Stimulated activated CD4-positive, alpha-beta T cell treated with anti-CD3 and anti-CD28 coated beads, Interleukin-2, amount 100 ng/mL, for 24 hours (primary cell): ENCODE measurements at places on chromosomes 11 and 22.

DNA sequence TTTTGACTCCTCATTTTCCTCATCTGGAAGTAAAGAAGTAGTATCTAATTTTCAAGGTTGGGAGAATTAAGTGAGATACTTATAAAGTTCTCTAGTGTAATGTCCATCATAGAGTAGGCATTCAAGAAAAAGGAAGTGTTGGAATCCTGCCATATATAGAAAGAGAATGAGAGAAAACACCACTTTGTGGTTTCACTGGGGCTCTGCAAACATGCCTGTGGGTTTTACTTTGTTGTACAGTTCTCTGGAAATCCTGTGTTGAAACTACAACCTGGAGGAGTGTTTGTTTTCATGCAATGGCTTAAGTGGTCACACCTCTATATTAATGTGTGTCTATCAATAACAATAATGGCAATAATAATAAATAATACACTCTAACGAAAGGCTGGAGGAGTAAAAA lies 741.7 kb downstream of the NELL1 start:
- DNase-seq = no peak

DNA sequence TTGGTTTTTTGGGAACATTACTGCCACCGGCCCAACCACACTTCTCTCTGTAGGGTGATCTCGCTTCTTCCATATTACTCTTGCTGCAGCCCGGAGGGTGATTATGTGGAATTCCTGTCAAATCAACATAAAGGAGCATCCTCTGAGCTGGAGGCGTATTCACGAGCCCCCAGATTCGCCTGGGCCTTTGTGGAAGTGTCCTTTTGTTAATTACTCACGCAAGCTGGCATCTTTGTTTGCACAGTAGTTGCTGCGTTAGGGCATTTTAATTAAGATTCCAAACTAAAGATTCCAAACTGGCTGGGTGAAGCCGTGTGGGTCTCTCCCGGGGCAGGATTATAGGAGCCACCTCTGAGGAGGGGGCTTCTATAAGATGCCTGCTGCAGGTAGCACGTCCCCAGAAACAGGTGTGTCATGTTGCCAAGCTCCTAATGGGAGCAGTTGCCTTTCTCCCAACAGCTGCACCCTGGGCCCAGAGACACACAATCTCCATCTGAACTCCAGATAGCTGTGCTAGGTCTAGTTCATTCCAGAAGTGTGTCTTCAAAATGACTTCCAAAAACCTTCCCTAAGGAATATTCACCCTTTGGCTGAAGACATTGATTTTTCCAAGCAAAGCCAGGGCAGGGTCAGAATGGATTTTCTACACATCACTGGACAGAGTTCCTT lies 40.9 kb downstream of the SHISAL1 start:
- DNase-seq = no peak

GRCh38 chr11:8480858-8481257 lies 113.2 kb downstream of the STK33 start:
- no peak for DNase-seq

DNA sequence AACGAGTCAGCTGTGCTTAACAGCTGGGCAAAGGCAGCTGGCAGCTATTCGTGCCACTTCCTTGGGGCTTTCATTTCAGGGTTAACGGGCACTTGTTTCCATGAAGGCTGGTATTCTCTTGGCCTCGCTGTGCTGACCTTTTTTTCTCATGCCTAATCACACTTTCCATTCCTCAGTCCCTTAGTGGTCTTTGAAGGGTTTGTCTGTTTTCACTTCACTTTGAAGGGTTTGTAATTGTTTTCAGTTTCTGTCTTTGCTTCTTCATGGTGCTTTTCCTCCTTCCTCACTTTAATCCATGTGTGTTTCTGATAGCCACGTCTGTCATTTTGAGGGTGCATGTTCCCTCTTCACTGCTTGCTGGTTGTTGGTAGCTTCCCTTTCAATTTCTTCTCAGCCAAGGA lies 24.6 kb downstream of the PPIL2 start:
- DNase-seq = no peak

GRCh38 chr11:2095542-2095941 lies 43.6 kb downstream of the IGF2 start:
- DNase-seq = no peak

DNA sequence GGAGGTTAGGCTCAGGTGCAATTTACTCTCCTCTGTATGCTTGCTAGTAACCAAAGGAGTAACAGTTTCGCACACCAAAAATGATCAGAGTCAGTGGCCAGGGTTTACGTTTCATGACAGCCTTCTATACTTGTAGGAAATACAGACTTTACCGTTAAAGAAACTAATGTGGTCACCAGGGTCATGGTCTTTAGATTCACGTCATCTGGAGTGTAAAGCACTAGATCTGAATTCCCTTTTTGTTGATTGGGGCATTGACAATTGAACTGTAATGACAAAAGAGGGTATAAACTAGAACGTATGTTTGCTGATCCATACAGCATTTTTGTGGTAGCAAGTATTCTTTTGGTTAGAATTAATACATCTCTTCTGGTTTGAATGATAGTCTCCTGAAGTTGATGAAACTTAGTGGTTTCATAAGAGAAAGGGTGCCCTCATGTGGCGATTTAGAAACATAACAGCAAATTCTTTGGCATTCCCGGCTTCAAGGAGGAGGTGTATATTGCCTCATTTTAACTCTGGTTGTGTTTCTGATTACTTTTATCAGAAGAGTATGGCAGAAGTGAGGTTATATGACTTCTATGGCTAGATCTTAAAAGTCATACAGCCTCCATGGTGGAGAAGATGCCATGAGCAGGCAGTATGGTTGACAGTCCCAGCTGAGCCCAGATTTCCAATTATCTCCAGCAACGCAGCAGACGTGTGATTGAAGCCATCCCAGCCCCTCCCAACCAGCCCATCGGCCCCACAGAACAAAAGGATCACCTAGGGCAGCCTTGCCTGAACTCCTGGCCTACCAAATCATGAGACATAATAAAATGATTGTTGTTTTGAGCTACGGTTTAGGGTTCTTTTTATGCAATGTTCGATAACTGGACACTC lies 35.1 kb downstream of the MMP7 start:
- DNase-seq = peak; percentile 48

- no peak for DNase-seq
Observed at GRCh38 chr11:73978576-73979086, 4.0 kb downstream of the UCP2 start.

DNA sequence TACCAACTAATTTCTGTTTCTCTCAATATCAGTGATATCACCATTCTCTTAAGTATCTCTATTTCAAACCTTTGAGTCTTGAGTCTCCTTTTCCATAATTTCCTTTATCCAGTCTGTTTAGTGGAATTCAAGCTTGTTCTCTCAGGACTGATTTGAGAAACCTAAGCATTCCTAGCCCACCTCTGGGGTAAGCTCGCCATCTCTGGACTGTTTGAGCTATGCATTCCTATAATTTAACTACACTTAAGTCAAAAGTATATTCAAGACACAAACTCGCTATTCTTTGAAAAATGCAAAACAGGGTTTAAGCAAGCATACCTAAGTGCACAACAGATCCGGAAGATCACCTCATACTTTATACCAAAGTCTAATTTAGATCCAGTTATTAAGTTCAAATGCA lies 2.1 kb upstream of the DLAT start:
- DNase-seq = no peak

GRCh38 chr11:113690619-113691569 lies 15.2 kb downstream of the TMPRSS5 start:
- DNase-seq = no peak

DNA sequence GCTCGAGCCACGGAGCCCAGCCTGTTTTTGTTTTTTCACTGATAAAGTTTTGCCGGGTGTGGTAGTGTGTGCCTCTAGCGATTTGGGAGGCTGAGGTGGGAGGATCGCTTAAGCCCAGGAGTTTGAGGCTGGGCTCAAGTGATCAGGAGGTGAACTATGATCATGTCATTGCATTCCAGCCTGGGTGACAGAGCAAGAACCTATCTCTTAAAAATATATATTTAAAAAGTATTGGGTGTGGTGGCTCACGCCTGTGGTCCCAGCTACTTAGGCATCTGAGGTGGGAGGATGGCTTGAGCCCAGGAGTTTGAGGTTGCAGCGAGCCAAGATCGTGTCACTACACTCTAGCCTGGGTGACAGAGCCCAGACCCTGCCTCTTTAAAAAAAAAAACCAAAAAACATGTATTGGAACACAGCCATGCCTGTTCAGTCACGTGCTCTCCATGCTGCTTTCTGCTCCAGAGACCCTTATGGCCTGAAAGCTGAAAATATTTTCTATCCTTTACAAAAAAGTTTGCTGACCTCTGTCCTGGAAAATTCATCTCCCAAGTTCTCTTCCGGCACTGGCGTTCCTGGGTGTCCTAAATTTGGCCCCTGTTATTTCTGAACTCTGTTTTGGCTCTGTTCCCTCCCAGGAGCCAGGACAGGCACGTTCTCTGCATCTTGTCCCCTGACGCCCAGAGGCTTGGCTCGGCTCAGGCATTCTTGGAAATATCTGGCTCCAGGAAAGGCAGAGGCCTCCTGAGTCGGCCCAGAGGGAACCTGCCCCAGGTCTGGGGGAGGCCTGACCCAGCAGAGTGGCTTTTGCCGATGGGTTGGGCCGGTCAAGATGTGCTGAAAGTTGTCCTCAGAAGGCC lies 61.3 kb upstream of the PPP6R3 start:
- no peak for DNase-seq

- DNase-seq = no peak
Observed at GRCh38 chr11:102564110-102564509, 33.6 kb upstream of the MMP7 start.

GRCh38 chr11:59551659-59552521 lies 40.6 kb downstream of the OR4D9 start:
- peak; percentile 36 for DNase-seq

GRCh38 chr11:122140500-122140899 lies 24.5 kb upstream of the BLID start:
- no peak for DNase-seq

DNA sequence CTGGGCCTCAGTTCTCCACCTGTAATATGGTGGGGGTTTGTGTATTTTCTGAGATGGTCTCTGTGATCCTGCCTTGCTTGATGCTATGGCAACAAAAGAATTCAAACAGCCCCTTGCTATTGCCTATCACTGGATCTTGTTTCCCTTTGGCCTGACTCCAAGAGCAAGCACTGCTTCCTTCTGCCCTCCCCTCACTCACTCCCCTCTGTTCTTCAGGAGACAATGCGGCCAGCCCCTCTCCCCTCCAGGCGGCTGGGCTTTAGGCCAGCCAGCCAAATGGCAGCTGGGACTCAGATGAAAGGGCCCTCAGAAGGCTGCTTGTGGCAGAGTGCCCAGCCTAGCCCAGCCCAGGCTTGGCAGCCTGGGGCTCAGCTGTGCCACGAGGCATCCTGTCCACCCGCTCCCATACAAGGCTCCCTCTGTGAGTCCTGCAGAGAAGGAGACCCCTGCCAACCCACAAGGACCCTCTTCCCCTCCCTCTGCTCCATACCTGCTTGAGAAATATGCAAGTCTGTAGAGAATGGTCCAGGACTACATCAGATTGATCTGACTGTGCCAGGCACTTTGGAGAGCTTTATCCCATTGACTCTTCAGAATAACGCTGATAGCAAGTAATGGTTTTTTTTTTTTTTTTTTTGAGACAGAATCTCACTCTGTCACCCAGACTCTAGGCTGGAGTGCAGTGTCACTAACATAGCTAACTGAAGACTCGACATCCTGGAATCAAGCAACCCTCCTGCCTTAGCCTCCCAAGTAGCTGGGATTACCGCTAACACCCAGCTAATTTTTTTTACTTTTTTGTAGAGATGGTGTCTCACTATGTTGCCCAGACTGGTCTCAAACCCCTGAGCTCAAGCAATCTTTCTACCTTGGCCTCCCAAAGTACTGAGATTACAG lies 7.6 kb upstream of the KCTD14 start:
- DNase-seq = no peak

- no peak for DNase-seq
Observed at GRCh38 chr22:36963302-36963701, 49.9 kb downstream of the CSF2RB start.

DNA sequence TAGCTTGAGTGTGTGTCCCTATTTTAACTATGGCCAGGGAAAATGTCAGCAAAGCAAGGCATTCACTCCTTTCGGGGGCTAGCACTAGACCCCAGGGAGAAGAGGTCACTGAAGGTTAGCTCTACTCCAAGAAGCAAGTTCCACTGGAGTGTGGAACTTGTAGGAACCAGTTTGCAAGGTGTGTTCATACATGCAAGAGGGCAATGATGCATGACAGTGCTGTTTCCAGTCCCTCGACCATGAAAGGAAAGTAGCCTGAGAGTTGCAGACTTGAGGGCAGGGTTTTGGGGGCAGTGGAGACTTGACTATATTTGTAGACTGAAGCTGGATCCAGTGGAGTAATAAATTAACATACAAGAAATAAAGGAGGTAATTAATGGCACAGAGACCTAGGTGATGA lies 21.6 kb upstream of the SLC36A4 start:
- no peak for DNase-seq

GRCh38 chr22:46484156-46484860 lies 53.1 kb downstream of the CELSR1 start:
- DNase-seq = no peak

DNA sequence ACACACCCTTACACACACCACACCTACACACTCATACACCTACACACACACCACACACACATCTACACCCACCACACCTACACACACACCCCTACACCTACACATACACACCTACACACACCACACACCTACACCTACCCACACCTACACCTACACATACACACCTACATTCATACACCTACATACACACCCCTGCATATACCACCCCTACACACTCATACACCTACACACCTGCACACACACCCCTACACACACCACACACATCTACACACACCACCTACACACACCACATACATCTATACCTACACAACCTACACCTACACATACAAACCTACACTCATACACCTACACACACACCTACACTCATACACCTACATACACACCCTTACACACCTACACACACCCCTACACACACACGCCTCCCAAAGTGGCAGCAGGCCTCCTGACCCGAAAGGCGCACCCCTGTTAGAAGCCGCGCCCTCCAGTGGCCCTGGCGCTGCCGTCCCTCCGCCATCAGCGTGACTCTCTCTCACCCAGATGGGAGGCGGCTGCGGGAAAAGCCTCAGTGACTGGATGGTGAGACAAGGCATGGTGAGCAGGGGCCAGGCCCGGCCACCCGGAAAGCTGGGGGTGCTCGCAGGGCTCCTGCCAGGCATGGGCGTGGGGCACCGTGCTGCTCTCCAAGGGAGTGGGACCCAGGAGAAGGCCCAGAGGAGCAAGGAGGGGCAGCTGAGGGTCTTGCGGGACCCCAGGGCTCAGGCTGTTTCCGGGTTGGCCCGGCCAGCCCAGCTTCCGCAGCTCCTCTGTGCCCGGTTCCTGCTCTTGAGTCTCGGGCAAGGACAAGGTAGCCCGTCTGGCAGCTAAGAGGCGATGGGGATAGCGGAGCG lies 37.0 kb upstream of the HMOX1 start:
- DNase-seq = no peak
